ENCODE measurements at places on chromosomes 3 and 15.
A peak's percentile ranks its signal among the peaks of the same experiment; 100 is the strongest.

DNA sequence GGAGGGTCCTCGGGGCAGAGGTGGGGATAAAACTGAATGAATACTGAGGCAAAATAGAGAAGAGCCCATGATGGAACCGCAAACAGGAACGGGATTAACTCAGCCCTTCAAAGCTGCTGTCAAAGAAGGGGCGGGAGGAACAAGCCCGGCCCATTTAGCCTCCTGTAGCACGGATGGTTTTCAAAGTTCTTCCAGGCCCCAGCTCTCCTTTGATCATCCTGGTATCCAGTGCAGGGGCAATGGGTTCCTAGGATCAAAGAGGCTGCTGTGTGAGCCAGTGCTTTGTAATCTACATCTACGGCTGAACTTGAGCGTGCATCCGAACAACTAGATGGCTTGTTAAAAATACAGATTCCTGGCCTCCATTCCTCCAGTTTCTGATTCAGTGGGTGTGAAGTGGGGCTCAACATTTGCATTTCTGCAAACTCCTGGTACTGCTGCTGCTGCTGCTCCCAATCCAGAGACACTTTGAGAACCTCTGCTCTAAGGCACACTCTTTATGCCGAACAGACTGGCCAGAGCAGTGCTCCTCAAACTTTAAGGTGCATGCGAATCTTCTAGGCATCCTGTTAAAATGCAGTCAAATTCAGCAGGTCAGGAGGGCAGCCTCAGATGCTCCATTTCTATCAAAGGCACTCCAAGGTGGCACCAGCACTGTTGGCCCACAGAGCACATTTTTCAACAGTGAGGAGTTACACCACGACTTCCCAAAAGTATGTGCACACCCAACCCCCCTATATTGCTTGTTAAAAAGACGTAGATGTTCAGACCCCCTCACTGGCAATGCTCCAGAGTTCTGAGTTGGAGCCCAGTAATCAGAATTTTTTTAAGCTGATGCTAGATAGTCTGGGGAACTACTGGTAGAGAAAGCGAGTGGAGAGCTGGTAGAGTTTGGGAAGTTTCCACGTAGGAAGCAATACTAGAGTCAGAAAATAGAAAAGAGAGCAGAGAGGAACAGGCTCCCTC is 5.6 kb downstream of the GALNT15 start:
- DNase-seq = no peak

GRCh38 chr3:64223791-64224745 is 1.2 kb downstream of the PRICKLE2 start:
- DNase-seq = no peak

- no peak for DNase-seq
Measured at GRCh38 chr15:64731805-64732151, 43.6 kb downstream of the RBPMS2 start.

- DNase-seq = peak; percentile 3
Measured at GRCh38 chr15:50358845-50359244, 3.8 kb upstream of the GABPB1 start.

DNA sequence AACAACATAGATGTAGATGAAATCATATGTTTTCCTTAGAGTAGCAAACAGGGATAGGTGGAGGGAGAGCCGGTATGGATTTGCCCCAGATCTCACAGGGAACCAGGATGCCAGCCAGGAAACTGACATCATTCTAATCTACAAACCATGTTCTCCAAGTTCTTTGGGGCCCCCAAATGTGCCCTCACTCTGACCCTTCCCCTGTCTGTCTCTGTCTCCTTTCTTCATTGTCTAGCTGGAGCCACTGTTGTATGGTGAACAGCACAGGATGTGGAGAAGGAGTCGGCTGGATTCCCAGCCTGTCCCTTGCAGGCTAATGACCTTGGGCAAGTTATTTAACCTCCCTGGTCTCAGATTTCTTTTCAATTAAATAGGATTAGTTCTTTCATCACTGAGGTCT is 962 bp downstream of the ATP13A5 start:
- DNase-seq = no peak

DNA sequence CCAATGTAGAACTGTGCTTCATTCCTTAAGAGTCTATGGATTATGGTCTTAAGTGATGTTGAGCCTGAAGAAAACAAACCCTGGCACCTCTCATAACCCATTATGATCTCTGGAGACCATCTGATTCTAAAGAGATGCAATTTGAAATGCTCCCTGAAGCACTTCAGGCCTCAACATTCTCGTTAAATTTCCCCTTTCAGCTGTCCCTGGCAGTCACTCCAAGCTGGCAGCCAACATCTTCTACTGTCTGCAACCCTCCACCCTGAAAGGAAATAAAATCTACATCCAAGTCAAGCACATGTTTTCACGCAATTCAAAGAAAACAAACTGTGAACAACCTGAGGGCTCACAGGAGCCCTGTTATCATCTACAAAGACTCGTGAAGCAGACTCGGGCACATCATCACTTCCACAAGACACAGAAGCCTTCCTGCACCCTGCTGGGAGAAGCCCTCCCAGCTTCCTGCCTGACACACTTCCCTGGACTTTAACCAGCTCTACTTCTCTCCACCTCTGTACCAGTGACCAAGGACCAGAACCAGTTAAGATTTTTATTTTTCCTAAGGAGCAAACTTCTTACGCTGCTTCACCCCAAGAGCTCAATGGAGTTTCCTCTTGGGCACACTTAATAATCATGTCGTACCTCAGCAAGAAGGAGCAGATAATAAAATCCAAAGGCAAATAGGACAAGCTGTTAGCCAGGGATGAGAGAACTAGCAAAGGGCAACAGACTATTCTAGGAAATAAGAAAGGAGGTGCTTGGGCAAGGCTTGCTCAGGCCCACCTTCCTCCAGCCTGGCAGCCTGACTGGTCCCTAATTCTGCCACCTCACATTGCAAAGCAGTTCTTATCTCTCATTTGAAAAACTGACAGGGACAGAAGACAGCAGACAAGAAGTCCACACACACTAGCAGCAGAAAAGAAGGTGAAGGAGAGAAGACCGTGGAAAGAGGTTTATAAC is 67.1 kb downstream of the MAGI1 start:
- DNase-seq = no peak

DNA sequence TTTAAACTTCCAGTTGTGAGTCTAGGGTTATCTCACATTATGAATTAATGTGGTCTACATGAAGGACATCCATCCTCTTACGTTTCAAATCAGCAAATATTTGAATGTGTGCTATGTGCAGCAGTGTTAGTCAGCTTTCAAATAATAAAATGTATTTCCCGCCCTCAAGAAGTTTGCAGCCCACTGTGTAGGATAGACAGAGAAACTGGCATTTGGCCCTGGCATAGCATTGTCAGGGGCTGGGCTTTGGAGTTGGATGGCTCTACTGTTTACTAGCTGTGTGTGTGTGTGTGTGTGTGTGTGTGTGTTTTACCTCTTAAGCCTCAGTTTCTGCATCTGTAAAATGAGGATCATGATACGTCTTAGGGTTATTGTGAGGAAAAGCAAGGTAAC is 400.5 kb upstream of the C2CD4B start:
- DNase-seq = no peak

- no peak for DNase-seq
Measured at GRCh38 chr3:15081960-15082664, 16.8 kb downstream of the RBSN start.

DNA sequence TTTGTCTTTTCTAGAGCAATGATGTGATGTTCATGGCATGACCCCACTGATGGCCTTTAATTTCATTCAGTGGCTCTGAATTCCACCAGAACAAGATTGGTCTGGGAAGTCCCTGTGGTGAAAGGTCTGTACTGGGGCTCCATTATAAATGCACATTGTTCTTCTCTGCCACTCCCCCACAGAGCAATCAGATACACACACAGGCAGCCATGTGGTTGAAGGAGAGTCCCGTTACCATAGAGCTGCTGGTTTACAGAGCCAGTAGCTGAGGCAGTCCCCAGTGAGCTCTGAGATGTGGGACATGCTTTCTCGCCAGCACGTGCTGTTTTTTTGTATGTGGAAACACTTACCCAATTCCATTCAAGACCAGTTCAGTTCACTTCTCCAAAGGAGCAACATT is 172.7 kb upstream of the TRIM42 start:
- peak; percentile 35 for DNase-seq

GRCh38 chr15:77688693-77689092 is 56.0 kb upstream of the LINGO1 start:
- DNase-seq = no peak

DNA sequence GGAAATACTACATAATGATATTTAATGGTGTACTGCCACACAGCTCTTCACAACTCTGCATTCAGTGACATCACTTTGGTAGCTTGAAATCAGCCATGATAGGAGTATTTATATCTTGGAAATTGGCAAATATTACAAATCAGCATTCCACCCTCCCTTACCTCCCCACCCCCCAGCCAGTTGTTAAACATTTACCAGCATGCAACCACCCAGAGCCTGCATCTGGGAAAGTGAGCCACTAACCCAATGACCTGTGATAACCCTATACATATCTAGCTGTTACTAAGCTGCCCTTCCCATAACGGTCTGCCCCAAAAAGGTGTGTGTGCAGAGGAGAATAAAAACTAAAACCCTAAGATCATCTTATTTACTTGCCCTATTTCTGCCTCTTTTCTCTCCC is 44.6 kb upstream of the SATB1 start:
- no peak for DNase-seq

GRCh38 chr15:85004550-85004949 is 22.9 kb downstream of the PDE8A start:
- no peak for DNase-seq

- DNase-seq = no peak
Measured at GRCh38 chr15:65300924-65301441, 3.5 kb upstream of the RNU5B-1 start.

GRCh38 chr15:42726114-42726513 is 10.8 kb downstream of the CDAN1 start:
- DNase-seq = peak; percentile 60

DNA sequence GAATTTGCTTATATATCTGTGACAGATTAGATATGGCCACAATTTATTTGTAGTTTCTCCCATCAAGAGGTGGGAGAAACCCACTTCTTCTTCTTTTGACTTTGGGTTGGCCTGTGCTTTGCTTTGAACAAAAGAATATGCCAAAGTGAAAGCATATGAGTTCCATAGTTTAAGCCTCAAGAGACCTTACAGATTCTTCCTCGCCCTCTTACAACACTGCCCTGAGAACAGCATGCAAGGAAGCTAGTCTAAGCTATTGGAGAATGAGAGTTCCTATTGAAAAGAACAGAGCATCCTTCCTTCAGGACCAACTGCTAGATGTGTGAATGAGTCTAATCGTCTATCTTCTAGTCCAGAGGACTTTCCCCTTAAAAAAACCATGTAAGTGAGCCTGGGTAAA is 394.8 kb downstream of the TUSC7 start:
- DNase-seq = no peak

GRCh38 chr3:107241217-107241616 is 136.0 kb upstream of the CCDC54 start:
- peak; percentile 48 for DNase-seq

DNA sequence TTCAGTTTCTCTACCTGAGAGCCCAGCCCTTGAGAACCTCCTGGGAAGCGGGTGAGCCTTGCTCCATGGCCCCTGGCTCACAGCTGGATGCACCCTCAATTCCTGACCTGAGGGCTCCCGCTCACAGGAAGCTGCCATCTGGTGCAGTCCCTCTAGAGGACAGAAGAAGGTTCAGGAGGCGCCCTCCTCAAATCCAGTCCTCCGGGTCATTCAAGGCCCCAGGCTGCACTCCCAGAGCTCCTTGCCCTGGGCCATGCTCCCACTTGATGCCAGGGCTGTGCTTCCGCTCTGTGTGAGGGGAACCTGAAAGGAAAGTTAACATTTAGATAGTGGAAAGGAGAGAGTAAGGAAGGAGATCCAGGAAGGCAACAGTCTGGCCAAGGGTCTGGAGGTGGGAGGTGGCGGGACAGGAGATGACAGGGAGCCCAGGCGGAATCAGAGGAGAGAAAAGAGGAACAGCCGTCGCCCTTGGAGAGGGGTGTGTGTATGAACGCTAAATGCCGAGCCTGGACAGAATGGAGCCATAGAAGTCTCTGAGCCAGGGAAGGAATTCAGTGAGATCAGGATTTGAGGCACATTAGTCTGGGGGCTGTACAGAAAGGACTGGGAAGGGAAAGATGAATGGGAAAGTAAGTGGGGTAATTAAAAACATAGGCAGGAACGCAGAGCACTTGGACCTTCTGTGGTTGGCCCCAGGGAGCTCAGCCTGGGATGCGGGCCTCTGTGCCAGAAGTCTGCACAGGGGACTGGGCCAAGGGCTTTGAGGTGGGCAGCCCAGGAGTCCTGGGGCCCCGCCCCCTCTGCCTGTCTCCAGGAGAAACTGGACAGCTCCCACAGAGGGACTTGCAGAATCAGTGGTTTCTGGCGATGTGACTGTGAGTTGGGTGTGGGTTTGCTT is 26.1 kb downstream of the TBC1D21 start:
- no peak for DNase-seq

- DNase-seq = no peak
Measured at GRCh38 chr3:128701342-128702212, 24.4 kb upstream of the RAB7A start.

- no peak for DNase-seq
Measured at GRCh38 chr3:193908181-193908744, 227.7 kb upstream of the HES1 start.
